Aorta (tissue), 5 donors: ENCODE measurements at places on chromosomes 12 and 14. TPM values are rescaled to one million over a fixed set of nuclear protein-coding genes. Genes with fewer than 3 reads are reported as not detected.
A peak's percentile ranks its signal among the peaks of the same experiment; 100 is the strongest.

DNA sequence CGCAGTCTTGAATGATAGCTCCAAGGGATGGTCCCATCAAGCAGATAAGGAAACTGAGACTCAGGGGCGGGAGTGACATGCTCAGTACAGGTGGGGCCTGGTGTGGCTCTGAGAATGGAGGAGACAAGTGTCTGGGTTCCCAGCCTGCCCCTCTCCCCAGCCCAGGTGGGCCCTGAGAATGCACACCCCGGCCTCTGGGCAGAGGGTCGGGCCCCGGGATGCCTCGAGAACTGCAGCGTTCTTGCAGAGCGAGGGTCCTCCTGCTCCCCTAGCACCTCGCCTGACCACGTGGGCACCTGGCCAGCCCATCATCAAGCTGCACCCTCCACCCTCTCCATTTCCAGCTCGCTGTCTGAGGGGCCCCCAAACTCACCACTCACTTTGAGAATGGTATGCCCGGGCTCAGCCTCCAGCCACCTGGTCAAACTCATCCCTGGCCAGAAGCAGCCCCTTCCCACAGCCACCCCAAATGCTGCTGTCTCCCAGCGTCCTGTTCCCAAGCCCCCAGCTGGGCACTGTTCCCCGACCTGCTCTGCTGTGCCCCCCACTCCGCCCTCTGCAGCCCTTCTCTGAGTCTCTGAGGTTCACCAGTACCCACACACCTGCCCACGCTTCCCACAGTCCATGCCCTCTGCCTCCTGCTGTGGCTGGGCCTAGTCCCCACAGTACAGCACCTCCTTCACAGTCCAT, 44.3 kb downstream of the CYP46A1 start:
- no peak overlapping the region for H3K4me3 ChIP-seq
- peak; percentile 39 for DNase-seq
- no peak overlapping the region for H3K27ac ChIP-seq
- no peaks in the 10 kb centered on the region for H3K27me3 ChIP-seq
- H3K4me1 ChIP-seq, result no peaks in the 10 kb centered on the region

- H3K27ac ChIP-seq, result no peak overlapping the region
- no peaks in the 10 kb centered on the region for H3K36me3 ChIP-seq
- no peaks in the 10 kb centered on the region for H3K27me3 ChIP-seq
- no peaks in the 10 kb centered on the region for H3K4me1 ChIP-seq
These were observed 151.6 kb downstream of the HELB start for GRCh38 chr12:66453844-66454243.

FBXO34 gene
- 22.2 TPM for total RNA-seq

AICDA gene
- total RNA-seq, result not detected
